ENCODE measurements at places on chromosomes 3 and 15.

DNA sequence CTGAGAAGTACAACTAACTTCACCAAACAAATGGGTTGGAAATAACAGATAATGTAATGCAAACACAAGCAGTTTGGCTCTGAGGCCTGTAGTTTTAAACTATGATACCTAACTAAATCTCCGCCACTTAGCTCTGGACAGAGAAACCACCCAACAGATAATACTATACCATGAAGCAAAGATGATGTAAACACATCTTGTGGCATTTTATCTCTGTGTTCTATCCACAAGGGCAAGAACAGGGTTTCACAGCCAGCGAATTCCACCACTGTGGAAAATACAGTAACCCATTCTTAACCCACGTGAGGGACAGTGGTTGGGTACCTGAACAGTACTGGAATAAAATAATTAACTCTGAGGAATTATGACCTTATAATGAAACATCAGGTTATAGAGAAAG, 93.6 kb downstream of the P3H2 start:
- DNase-seq = no peak

DNA sequence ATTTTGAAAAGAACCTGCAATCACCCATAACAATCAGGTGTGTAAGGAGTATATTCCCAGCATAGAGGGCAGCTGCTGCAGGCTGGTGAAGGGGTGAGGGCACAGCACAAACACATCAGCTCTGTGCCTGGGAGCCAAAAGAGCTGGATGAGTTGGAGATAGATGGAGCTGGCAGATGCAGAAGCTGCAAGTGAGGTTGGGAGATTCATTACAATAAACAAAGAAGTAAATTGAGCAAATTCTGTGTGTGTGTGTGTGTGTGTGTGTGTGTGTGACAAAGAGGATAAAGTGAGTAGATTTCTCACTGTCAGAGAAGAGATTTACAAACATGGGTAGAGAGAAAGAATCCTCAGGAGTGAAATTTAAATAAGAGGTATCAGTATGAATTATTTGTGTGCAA, 994.7 kb downstream of the EPHA3 start:
- no peak for DNase-seq

- DNase-seq = no peak
These were observed 10.5 kb downstream of the ELP6 start for GRCh38 chr3:47503033-47503432.

DNA sequence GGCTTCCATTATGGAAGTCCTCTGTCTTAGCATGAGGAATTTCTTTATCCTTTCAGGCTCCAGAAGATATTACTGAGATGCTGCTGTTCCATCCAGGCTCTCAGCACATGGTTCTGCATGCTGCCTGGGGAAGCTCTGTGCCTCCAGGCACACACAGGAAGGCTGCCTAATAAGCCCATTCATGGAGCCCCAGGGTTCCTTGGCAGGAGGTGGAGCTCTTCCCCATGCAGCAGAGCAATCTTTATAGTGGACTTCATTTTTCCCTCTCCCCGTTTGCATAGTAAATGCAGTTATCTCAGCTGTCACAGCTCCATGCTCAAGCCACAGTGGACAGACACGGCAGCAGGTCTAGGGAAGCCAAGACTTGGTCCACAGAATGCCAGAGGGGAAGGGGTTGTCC, 57.6 kb downstream of the BOC start:
- DNase-seq = no peak

DNA sequence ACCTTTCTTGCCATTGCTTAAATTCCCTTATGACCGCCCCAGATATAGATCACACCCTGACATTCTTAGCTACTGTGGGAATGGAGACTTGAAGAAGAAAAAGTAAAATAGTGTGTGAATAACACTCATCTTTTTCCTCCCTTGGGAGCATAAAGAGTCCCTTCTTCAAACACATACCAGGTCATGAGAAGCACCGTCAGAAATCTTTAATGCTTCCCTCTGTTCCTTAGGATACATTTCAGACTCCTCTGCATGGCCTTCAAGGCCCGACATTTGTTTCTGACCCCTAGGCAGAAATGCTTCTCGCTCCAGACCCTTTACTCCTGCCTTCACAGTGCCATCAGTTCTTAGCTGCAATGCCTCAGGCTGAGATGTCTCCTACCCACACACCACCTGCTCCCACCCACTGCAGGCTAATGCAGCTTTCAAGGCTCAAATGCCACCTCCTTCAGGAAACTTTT, 143.8 kb upstream of the IL12A start:
- no peak for DNase-seq

GRCh38 chr15:66483131-66483566, 14.4 kb downstream of the SNAPC5 start:
- no peak for DNase-seq

DNA sequence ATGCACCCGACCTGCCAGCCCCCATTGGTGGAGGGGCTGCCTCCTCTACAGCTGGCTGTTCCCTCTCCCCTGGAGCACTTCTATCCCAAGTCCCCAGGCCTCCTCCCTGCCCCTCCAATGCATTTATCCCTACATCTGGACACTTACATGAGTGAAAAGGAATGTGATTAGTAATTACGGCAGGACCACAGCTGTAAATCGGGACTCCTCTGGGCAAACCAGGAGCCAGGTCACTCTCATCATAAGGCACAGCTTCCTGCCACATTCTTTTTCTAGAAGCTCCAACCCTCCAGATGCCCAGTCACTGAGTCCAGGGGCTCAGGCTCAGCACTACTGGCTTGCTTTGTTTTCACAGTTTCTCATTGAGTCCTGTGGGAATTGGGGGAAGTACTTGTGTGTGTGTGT, 54.3 kb downstream of the IL20RB start:
- DNase-seq = peak; percentile 52

- DNase-seq = no peak
These were observed 124.2 kb downstream of the ZBTB20 start for GRCh38 chr3:115022835-115023398.

GRCh38 chr3:65914740-65915367, 123.9 kb downstream of the MAGI1 start:
- no peak for DNase-seq

DNA sequence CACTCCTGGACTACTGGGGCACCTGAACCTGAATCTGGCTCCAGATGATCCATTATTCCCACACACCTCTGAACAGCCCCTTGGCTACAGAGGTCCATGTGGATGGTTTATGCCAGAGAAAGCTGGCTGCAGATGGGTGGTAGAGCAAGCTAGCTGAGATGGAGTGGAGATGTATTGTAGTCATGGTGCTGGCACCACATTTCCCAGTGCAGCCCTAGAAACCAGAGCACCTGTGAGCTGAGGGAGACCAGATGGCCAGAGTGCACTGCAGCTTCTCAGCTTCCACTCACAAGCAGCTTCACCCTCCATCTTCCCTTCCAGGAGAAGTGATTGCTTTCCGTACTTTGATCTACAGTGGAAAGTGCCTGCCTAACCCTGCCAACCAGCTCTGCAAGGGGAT, 29.9 kb downstream of the RBP1 start:
- no peak for DNase-seq

DNA sequence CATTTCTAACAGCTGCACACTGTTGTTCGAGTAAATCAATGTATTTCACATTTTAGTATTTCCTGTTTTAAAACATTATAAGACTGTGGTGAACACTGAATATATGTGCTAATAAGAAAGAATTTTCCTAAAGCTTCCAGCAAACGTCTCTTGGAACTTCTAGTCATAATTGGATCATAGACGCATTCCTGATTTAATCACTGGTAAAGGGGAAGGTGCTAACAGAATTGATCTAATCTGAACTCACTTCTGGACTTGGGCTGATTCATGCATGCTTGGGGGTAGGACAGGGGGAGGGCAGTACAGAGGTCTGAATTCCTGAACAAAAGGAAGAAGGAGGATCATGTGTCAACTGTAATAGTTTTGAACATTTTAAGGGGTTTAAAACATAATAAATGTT, 7.3 kb upstream of the LEKR1 start:
- peak; percentile 56 for DNase-seq

GRCh38 chr3:128983293-128984069, 10.4 kb downstream of the CFAP92 start:
- no peak for DNase-seq

DNA sequence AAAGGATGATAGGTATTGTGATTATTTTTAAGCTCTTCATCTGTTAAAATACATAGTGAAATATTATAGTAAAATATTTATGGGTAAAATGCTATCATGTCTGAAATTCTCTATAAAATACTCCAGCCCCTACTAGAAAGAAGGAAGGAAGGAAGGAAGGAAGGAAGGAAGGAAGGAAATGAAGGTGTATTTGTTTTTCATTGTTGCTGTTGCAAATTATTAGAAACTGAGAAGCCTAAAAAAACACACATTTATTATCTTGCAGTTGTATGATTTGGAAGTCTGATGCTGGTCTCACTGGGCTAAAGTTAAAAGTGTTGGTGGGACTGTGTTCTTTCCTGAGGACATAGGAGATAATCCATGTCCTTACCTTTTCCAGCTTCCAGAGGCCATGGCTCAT, 47.6 kb upstream of the CLSTN2 start:
- no peak for DNase-seq

GRCh38 chr15:95826412-95827195, 503.9 kb upstream of the NR2F2 start:
- no peak for DNase-seq

DNA sequence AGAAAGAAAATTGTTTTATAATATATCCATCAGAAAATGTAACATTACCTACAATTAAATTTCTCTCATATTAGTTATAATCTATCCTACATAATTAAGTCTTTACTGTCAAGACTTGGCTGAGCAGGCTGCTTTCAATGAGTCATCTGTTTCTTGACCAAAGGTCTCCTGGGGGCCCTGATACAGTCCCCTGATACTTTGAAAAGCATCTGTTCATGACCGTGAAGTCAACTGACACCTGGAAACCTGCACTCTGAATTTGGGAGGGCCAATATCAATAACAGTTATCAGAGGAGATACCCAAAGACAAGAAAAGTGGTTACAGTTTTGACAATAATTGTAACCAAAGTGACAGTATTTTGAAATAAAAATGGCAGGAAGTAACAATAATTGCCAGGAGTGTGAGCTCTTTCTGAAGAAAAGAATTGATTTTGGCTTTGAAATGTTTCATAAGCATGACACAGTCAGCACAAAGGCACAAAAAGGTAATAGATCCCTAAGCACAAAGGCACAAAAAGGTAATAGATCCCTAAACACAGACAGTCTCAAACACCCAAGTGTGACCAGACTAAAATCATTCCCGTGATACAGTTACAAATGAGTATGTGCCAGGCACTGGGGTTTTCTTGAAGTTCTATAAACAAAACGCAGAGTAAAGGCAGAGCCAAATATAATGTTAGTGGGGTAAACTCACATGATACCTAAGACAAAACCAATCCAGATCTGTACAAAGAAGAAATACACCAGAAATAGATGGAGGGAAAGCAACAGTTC, 260.7 kb downstream of the PLOD2 start:
- no peak for DNase-seq

All from GM04504 (cell line).